ENCODE measurements at places on chromosomes 5 and 9. TPM values are rescaled to one million over a fixed set of nuclear protein-coding genes. Genes with fewer than 3 reads are reported as not detected.

- no peak overlapping the region for H3K27ac ChIP-seq
- H3K27me3 ChIP-seq, result no peaks in the 10 kb centered on the region
- H3K4me1 ChIP-seq, result no peaks in the 10 kb centered on the region
- no peak for DNase-seq
- H3K36me3 ChIP-seq, result no peaks in the 10 kb centered on the region
- no peak overlapping the region for H3K4me3 ChIP-seq
These were observed 226.9 kb upstream of the C9orf72 start for GRCh38 chr9:27800159-27800558.

GRCh38 chr9:107404161-107404560 is 85.4 kb downstream of the KLF4 start:
- no peaks in the 10 kb centered on the region for H3K4me1 ChIP-seq
- no peak overlapping the region for H3K27ac ChIP-seq
- H3K36me3 ChIP-seq, result no peaks in the 10 kb centered on the region
- no peak for DNase-seq
- H3K4me3 ChIP-seq, result no peak overlapping the region

DNA sequence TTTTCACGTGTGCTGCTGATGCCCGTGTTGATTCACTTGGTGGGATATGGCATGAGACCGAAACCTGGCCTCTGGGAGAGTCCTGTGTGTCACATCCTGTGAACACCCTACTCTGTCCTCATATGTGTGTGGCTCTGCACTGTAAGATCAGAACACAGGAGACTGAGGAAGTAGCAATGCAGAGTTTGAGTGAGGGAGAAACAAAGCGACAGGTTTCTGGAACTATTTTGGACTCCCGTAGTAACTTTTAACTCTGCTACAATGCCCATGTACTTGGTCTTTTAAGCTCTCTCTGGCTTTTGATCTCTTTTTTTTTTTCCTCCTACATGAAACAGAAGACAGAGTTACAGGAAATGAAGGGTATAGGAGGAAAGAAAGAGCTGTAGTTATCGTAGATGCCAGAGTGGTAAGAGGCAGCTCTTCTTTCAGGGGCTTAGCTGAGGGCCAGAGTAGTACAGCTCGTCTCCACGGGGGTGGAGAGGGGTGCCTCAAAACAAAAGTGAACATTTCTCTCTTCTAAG is 26.6 kb downstream of the GRAMD2B start:
- peaks cover 3% of the 10 kb centered on the region for H3K36me3 ChIP-seq
- peak overlapping the region; percentile 54 for H3K27ac ChIP-seq
- H3K4me3 ChIP-seq, result no peak overlapping the region

DNA sequence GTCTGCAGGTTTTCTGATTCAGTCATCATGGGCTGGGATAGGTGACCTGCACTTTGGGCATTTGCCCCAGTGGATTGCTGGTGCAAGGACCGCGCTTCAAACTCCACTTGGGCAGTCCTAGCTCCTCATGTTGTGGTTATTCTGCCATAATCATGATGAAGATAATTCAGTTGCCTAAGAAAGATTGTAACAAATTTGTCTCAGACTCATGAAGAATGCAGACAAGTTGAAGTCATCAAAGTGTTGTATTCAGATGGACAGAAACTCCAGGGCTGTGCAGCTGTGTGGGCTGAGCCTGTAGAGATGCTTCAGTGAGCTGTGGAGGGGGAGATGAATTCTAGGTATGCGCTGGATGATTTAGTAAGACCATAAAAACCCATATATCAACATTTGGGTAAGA is 38.5 kb downstream of the TARS1 start:
- no peaks in the 10 kb centered on the region for H3K4me1 ChIP-seq
- peaks cover 11% of the 10 kb centered on the region for H3K36me3 ChIP-seq
- no peak overlapping the region for H3K4me3 ChIP-seq
- no peak for DNase-seq
- H3K27me3 ChIP-seq, result no peaks in the 10 kb centered on the region
- no peak overlapping the region for H3K27ac ChIP-seq

- no peak overlapping the region for H3K4me3 ChIP-seq
- no peak for DNase-seq
- peaks cover 5% of the 10 kb centered on the region for H3K4me1 ChIP-seq
- H3K27me3 ChIP-seq, result no peaks in the 10 kb centered on the region
- peaks cover 2% of the 10 kb centered on the region for H3K36me3 ChIP-seq
These were observed 12.5 kb downstream of the SMARCA2 start for GRCh38 chr9:2027543-2028160.

DNA sequence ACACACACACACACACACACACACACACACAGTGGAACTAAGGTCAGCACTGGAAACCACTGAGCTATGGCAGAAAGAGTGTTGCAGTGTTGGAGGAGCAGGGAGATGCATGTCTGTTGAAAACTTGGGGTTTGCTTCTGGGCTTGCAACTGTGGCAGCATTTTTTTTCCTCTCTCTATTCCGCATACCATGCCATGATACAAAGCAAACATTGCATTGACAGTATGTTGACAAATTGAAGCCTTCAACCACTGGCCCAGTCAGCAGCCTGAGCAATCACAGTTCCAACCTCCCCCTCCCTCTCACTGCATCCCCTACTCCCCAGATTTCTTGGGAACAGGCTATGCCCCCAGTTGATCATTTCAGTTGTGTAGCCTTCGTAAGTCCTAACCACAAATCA is 478.1 kb upstream of the WWC1 start:
- H3K4me3 ChIP-seq, result no peak overlapping the region
- H3K4me1 ChIP-seq, result peaks cover 13% of the 10 kb centered on the region
- no peaks in the 10 kb centered on the region for H3K36me3 ChIP-seq
- H3K27ac ChIP-seq, result no peak overlapping the region

DNA sequence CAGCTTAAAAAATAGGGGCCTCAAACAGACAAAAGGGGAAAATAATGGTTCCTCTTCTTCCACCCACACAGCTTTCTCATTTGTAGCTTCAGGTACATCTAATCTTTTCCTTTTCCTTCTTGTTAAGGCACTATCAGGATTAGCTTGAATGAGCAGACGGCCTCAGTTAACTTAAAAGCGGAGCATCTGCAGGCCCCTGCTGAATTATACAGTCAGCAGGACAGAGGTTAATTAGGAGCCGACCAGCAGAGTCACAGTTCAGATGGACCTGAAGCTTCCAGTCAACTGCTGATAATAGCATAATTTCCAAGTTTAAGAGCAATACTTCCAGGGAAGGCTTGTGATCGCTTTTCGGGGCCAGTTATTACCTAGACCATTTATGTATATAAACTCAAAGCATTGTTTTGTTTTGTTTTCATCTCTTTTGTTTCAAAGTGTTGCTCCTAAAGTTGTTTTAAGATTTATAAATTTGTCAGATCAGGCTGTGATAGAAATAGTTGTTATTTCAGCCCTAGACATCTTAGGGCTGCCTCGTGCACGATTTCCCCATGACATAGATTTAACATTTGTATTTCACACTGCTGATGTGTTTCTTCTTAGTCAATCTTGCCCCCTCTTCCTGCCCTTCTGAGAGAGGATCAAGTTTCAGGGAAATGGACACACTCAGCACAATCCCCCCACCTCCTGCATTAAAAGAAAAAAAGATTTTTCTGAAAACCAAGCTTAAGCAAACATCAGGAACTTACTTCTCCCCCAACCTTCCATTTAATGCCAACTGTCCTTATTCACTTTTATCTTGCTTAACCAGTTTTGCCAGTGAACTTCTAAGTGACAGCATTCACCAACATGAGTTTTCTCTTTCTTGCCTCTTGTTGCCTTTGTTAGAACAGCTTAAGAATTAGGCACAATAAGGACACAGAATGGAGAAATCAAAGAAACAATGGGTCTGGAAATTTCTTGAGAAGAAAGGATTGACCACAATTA is 449.8 kb downstream of the ARHGEF28 start:
- H3K36me3 ChIP-seq, result no peaks in the 10 kb centered on the region
- no peaks in the 10 kb centered on the region for H3K27me3 ChIP-seq
- H3K4me3 ChIP-seq, result no peak overlapping the region
- H3K4me1 ChIP-seq, result no peaks in the 10 kb centered on the region
- H3K27ac ChIP-seq, result no peak overlapping the region

DNA sequence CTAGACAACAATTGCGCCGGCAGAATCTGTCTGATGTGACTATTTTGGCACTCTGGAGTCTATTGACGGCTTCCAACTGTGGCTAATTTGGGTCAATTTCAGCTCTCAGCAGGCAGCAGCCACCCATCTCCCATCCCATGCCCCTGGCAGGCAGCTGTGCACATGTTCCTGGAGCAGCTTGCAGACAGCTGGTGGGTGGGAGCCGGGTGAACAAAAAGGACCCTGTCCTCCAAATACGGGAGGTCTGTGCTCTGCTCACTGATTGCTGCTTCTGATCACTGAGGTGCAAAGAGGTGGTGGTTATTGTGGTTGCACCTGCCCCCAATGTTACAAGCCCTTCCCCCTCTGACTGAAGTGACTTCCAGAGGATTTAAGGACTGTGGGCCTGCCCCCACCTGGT is 45.0 kb upstream of the N4BP3 start:
- no peaks in the 10 kb centered on the region for H3K27me3 ChIP-seq
- no peak overlapping the region for H3K4me3 ChIP-seq
- no peaks in the 10 kb centered on the region for H3K36me3 ChIP-seq
- no peak overlapping the region for H3K27ac ChIP-seq

The AIF1L gene
- 0.26 TPM for polyA plus RNA-seq

The GTF2H2C gene
- 24.9 TPM for polyA plus RNA-seq

The GLDC gene
- 4.1 TPM for polyA plus RNA-seq

Measured in SK-N-SH (cell line).